Putamen (tissue), 1 donor: ENCODE measurements at places on chromosomes 1 and 21.

GRCh38 chr21:29939924-29940275 is at the start of gene GRIK1:
TSS of gene GRIK1 (minus strand) at chr21:29939996.
- DNase-seq = no peak

GRCh38 chr1:195958131-195958530 is 650.1 kb downstream of the KCNT2 start:
- no peak for DNase-seq

- no peak for DNase-seq
Observed at GRCh38 chr1:35319988-35320713, 51.6 kb downstream of the ZMYM4 start.

- DNase-seq = no peak
Observed at GRCh38 chr1:13725714-13726175, 25.8 kb downstream of the PRDM2 start.

GRCh38 chr1:24443241-24443656 is 27.6 kb downstream of the NIPAL3 start:
- peak; percentile 73 for DNase-seq

DNA sequence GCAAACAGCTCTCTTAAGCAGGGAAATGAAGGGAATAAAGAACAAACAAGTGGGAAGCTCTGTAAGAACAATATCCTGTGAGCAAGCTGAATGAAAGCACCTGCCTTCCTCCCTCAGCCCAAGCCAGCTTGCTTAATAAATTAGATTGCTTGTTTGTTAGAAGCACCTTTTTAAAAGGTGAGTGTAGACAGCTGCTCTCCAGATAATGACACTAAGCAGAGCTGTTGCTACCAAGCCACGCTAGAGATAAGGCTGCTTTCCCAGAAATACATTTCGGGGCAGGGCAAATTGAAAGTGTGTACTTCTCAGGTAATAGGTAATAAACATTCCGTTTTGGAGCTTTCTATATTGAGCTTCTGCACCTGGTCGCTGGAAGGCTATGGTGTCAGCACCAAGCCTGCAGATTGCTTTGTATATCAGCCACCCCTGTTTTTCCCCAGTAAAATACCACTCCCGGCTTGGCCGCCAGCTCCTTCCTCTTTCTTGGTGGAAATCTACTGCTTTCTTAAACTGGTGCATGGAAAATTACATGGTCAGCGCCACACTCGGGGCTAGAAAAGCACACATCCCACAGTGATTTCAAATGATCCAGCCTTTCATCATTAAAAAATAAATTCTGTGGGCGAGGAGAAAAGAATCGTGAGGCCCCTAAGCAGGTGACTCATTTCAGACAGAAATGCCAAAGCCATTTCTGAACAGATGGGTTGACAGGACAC is 151.3 kb downstream of the ETS2 start:
- DNase-seq = peak; percentile 11
